Mammary epithelial cell (primary cell): ENCODE measurements at places on chromosomes 1 and 21.

GRCh38 chr1:206535853-206536188 lies 28.5 kb downstream of the RASSF5 start:
- peak; percentile 61 for DNase-seq

GRCh38 chr1:41534181-41535076 lies 49.9 kb upstream of the EDN2 start:
- no peak for DNase-seq

GRCh38 chr1:100575406-100575805 lies 37.5 kb downstream of the GPR88 start:
- DNase-seq: no peak

GRCh38 chr1:65210325-65210724 lies 62.3 kb downstream of the AK4 start:
- DNase-seq: no peak

DNA sequence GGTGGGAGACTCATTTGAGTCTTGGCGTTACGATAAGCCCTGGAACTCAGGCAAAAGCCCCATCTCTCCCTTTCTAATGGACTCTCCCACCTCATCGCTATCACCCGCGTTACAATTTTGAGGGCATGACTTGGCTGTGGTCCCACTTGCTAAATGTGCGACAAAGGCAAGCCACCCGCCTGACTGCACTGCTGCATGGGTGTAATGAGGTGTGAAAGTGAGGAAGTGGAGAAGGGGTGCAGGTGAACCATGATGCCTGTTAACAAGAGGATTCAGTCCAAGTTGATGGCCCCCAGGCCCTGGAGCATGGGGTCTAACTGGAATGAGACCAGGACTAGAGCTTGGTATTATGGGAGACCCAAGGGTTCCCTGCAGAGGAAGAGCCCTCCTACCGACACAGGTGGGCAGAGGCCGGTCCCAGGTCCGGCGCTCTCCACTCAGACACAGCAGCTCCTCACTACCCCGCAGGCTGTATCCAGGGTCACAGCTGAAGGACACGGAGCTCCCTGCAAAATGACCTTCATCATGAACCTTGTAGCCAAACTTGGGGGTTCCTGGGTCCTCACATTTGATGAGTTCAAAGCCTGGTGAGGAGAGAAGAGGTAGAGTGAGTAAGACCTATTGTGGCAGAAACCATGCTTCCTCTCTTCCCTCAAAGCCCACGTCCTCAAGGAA lies 165.4 kb upstream of the HMGB4 start:
- no peak for DNase-seq

DNA sequence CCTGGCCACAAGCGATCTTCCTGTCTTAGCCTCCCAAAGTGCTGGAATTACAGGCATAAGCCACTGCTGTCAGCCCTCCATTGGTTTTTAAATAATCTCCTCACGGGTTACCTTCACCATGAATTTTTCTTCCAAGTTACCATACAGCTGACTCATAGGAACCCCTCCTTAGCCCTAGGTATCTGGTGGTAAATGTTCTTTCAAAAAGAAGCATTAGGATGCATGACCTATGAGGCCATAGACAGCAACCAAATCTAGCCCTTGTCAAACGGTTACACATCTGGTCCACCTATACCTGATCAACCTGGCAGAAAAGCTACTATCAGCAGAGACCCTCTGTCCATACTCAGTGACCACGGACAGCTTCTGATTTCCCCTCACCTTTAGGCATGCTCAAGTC lies 12.7 kb upstream of the DEGS1 start:
- DNase-seq: peak; percentile 6

DNA sequence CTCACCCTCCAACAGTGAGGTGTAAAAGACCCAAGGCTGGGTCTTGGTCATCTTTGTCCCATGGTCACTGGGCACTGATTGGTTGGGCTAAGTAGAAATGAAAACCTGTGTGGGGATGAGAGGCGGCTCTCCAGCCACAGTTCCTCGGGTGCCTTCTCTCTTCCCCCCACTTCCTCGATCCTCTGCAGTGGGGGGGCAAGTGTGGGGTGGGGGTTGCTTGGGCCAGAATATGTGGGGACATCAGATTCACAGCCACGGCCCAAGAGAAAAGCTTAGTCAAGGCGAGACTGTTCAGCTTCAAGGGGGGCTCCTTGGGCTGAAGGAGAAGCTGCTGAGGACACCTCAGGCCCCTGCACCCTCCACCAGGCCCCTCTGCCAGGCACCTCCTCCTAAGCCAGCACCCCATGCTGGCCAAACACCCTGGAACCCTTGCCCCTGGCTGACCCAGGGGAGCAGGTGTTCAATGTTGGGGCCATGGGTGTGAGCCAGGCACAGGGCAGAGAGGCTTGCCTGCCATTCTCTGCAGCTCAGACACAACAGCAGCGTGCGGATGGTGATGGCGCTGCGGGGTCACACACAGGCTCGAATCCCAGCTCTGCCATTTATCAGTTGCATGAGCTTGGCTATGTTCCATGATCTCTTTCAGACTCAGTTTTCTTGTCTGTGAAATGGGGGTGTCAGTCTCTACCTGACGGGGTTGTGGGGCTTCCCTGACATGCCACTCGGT lies 21.0 kb upstream of the TNFRSF1B start:
- DNase-seq: no peak

DNA sequence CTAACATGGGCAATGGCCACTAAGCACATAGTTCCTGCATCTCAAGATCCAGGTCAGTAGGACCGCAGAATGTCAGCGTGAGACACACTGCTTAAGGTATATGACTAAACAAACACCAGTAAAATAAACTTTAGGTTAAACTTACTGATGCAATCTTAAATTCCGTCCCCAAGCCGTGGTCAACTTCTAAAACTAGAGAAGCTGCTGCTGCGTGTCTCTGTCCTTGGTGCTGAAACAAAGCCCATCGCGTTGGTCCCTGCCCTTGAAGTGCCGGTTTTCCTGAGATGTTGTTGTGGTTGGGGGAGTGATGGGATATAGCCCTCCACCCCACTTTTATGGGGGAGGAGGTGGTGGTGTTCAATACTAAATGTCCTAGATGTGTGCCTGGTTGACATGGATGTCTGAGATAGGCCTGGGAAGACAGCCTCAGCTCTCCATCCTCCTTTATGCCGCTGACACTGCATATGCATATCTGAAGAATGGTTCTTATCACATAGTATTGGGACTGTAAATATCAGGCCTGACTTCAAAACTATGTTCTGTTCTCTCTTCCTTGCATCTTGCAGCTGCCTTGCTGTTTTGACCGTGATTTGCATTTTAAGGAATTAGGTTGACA lies 72.0 kb upstream of the KCNA3 start:
- peak; percentile 44 for DNase-seq

- no peak for DNase-seq
Observed at GRCh38 chr21:40178726-40179125, 311.5 kb downstream of the PCP4 start.

GRCh38 chr1:46747683-46748288 lies 28.9 kb upstream of the EFCAB14 start:
- peak; percentile 65 for DNase-seq

- DNase-seq: no peak
Observed at GRCh38 chr1:63906047-63906704, 132.4 kb downstream of the ROR1 start.

DNA sequence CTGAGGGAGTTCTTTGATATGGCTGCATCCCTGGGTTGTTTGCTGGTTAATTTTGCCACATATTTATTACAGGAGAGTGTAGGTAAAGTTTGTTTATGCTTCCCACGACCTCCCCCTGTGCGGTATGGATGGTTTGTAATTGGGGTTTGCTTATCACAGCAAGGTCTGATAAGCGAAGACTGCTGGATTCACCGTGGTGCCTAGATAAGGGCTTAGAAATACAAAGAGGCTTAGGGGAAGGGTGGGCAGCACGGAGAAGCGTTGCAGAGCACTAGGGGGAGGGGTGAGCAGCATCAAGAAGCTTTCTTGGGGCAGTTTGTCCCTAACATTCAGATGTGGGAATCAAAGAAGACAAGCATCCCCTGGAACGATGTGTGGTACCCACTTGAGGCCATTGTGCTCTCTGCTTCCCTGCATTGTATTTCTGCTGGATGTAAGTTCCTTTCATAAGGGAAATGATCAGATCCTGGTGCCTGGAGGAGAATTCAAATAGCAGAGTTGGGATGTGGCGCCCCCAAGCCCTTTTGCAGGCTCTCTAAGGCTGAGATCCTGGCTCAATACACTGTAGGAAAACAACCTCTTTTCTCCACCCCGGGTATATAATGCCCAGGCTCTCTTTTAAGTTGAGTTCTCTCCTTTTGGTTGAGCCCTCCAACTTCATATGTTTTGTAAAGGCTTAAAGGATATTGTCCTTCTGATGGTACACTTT lies 598.1 kb upstream of the ADGRL4 start:
- DNase-seq: no peak

GRCh38 chr1:180859306-180859705 lies 53.4 kb upstream of the KIAA1614 start:
- DNase-seq: no peak

DNA sequence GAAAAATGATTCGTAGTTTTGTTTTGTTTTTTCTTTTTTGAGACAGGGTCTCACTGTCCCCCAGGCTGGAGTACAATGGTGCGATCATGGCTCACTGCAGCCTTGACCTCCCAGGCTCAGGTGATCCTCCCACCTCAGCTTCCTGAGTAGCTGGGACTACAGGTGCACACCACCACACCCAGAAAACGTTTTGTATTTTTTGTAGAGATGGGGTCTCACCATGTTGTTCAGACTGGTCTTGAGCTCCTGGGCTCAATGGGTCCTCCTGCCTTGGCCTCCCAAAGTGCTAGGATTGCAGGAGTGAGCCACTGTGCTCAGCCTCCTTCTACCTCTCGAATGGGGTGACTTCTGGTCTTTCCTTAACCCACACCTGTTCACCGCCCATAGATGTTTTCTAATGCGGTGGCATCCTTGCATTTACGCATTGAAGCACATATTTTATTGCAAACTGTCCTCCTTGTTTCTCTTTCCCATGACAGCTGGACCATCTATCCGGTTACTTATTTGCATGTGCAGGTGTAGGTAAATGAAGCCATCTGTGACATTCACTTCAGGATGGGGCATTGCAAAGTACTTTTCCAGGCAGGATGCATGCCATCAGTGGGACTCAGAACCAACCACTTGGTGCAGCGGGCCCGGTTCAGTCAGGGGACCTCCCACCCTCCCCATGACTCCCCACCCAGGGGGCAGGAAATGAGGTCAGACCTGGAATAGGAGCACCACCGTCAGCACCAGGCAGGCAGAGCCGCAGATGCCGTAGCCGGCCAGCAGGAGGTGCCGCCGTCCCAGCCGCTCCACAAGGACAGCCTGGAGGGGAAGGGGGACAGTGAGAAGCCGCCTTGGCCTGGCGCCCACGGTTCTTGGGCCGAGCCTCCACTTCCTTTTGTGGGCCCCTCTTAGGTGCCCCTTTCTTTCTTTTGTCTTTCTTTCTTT lies 16.5 kb downstream of the SLC2A7 start:
- DNase-seq: no peak

GRCh38 chr1:192758492-192758891 lies 50.3 kb upstream of the RGS2 start:
- DNase-seq: no peak

GRCh38 chr1:157880621-157881020 lies 39.0 kb upstream of the CD5L start:
- peak; percentile 2 for DNase-seq

DNA sequence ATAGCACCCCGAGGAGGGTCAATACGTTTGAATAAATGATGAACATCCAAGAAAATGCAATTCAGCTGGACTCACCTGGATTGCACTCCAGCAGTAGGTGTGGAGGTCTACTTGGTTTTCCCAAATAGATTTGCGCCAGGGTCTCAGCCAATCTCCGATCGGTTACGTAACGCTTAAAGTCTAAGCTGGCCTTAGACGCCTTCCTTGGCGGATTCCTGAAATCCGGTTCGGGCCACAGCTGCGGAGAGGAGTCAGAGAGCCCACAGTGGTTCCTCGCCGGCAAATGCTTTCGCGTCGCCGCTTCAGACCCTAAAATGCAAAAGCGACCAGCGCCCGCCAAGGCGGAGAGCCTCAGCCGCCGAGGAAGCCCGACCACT lies 322 bp downstream of the TFB2M start:
- DNase-seq: no peak

DNA sequence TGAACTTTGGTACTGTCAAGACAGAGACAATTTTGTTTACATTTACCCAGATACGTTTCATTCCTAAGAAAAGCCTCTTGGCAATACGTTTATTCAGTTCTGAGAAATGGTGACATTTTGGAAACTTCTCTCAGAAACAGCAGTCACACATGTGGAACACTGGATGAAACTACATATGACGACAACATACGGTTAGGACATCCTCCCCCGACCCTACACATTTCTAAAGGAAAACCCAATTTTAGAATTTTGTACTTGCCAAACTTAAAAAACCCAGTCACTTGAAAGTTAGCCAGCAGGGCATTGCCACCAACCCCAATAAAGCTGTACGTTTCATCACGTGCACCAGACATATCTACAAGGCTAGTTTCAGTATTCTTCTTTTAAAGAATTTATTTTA lies 56.8 kb downstream of the ITGB3BP start:
- no peak for DNase-seq

DNA sequence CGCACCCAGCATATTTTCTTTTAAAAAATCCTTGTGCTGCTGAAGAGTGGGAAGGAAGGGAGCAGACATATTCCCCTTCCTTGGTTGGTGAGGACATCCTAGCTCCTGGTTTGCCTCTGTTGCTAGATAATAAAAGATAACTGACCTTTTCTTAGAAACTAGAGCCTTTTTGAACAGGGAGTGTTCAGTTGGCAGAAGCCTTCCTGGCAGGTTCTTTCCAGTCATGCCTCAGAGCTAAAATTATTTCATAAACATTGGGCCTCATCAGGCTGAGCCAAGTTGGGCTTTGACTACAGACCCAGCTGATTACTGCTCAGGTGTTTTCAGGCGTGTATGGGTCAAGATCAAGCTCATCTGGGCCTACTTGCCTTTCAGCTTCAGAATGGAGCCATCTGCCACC lies 22.7 kb upstream of the SH3BGRL3 start:
- no peak for DNase-seq
